Activated CD4-positive, alpha-beta T cell treated with anti-CD3 and anti-CD28 coated beads, Interleukin-2, amount 50 U/mL, for 48 hours (primary cell): ENCODE measurements at places on chromosomes 4 and X.

DNA sequence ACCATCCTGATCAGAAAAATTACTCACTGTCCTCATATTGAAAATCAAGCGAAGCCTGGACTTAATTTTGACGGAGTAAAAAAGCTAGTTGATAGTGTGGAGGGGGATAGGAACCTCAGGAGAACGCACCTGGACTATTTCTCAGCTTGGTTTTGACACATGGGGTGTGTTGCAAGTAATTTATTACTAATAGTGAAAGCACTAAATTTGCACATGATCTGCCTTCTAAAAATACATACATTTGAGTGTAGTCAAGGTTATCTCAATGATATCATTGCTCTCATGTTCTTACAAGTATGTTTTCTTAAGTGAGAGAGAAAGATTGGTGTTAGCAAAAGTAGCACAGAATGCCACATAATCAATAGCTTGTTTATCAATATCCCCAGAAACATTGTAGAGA lies 29.5 kb downstream of the LRIT3 start:
- no peak for DNase-seq

GRCh38 chr4:78143634-78144033 lies 86.5 kb downstream of the FRAS1 start:
- DNase-seq: no peak

DNA sequence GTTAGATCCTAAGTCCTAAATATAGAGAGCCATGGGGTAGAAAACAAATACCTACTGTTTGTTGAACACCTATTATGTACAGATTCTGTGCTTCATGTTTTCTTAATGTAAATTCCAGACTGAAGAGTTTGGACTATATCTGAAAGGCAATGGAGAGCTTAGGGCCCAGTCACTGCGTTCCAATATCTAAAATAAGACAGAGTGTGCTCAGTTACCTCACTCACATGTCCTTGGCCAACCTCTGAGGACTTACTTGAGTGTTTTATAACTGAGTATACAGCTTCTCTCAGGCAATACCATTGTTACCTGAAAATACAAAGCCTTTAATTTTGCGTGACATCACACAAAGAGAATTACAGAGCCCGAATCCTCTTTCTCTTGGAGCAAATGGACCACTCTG lies 53.2 kb downstream of the GRIA3 start:
- no peak for DNase-seq

- DNase-seq: no peak
Measured at GRCh38 chr4:647481-647880, 22.1 kb downstream of the PDE6B start.

- no peak for DNase-seq
Measured at GRCh38 chr4:23365086-23365485, 524.8 kb downstream of the PPARGC1A start.

GRCh38 chrX:30653415-30654131 lies at the start of gene GK:
Gene GK (plus strand): TSS chrX:30653423. CDS start chrX:30653538, 115 bp downstream.
- DNase-seq: peak; percentile 12

- DNase-seq: no peak
Measured at GRCh38 chrX:37993837-37994619, 12.3 kb upstream of the SYTL5 start.

DNA sequence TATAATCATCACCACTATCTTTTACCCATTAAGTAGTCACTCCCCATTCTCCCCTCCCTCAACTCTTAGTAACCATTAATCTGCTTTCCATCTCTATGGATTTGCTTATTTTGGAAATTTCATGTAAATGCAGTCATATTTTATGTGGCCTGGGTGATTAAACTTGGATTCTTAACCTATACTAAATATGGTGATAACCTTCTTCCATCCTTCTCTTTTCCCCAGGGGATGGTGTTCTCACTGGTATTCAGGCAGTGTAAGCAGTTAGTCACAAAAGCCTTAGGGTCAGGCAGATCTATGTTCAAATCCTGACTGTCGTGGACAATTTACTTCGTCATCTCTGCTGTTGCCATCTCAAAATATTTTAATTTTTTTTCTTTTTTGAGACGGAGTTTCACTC lies 29.6 kb downstream of the RAB40AL start:
- DNase-seq: no peak

DNA sequence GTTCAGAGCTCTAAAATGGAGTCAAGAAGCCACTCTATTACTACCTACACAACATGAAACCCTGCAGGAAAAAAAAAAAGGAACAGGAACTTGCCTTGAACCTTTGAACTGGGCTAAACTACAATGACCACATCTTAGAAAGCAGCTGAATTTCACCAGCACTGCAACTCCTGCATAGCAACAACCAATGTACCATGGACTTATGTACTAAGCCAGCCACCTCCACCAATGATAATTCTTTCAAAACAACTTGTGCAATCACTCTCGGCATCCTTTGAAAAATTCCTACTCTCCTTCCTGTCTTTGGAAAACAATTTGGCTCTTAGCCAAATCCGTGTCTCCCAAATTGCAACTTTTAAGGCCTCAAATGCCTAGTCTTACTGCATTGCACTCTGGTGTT lies 26.8 kb upstream of the FMR1 start:
- no peak for DNase-seq

GRCh38 chr4:94957030-94957429 lies 199.3 kb downstream of the BMPR1B start:
- no peak for DNase-seq

- no peak for DNase-seq
Measured at GRCh38 chr4:35818520-35818919, 425.8 kb downstream of the ARAP2 start.

- no peak for DNase-seq
Measured at GRCh38 chr4:101089168-101089567, 258.2 kb downstream of the PPP3CA start.

GRCh38 chr4:55029821-55030503 lies 95.4 kb downstream of the KDR start:
- DNase-seq: no peak

GRCh38 chr4:73713650-73714049 lies 26.7 kb upstream of the CXCL8 start:
- no peak for DNase-seq

DNA sequence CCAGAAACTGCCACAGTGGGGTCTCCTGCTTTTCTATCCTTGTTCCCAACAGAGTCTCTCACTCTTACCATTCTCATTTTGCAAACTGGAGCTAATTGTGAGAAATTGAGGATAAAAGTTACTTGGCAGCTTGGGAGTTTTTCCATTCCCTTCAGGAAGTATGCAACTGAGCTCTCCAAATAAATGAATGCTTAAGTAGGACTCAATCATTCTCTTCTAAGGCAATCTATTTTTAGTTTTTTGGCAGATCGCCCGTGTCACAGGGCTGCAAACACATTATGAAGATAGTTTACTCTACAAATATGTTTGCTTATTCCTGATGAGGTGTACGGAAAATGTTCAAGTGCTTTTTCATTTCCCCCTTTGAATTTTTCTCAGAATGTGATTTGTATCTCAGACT lies 5.3 kb downstream of the ASB11 start:
- no peak for DNase-seq

- no peak for DNase-seq
Measured at GRCh38 chr4:70277121-70277520, 34.7 kb downstream of the CSN3 start.

GRCh38 chrX:331825-332495 lies 13.4 kb upstream of the GTPBP6 start:
- no peak for DNase-seq

DNA sequence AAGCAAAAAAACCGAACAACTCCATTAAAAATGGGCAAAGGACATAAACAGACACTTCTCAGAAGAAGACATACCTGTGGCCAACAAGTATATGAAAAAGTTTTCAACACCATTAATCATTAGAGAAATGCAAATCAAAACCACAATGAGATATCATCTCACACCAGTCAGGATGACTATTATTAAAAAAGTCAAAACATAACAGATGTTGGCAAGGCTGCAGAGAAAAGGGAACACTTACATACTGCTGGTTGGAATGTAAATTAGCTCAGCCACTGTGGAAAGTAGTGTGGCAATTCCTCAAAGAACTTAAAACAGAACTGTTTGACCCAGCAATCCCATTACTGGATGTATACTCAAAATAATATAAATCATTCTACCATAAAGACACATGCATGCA lies 436.3 kb downstream of the KLHL13 start:
- DNase-seq: no peak

- DNase-seq: no peak
Measured at GRCh38 chrX:44669626-44670025, 127.0 kb upstream of the FUNDC1 start.

DNA sequence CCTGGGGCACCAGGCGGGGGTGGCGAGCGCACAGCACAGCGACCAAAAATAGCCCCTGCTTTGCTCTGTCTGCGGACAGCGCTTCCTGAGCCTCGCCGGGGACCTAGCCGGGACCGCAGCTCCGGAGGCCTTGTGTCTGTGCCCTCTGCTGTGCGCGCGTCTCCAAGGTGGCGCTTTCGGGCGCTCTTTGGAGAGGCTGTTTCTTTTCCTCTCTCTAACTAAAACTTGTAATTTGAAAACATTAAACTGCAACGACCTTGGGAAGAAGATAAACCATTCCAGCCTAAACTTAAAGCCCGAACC lies 3.4 kb downstream of the ARX start:
- DNase-seq: no peak

GRCh38 chrX:110310896-110311295 lies 7.0 kb downstream of the AMMECR1 start:
- DNase-seq: peak; percentile 47

GRCh38 chr4:99585516-99585915 lies 10.9 kb downstream of the MTTP start:
- no peak for DNase-seq

DNA sequence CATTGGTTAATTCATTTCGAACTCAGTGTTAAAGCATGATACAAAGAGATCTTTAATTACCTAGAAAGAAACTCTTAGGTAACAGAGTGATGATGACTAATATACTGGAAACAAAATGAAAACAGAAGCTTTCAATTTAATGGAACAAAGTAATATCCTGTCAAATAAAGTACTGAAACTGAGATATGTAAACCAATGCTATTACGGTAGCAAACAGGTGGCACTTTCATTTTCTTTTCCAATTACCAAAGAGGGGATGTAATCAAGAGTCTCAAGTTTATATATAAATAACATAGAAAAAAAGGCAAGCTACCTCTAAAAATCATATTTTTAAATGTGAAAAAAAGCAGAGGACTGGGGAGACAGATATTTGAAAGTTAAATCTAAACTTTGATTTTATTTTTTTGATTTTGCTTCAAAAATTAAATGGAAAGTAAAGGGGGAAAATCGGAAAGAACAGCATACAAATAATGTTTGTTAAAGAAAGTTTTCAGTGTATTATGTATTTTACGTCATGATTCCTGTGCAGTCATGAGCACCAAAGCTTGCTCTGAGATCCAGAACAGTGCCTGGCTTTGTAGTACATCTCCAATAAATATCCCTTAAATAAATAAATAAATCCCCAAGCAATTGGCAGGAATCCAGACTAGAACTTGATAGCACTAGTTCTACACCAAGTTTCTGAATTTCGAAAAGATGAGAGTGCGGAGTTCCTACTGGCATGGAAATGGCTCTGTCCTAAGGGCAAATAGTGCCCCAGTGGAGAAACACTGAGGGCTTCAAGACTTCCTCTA lies 25.0 kb upstream of the RAPGEF2 start:
- no peak for DNase-seq

GRCh38 chr4:9996319-9997110 lies 24.8 kb downstream of the SLC2A9 start:
- DNase-seq: no peak

- no peak for DNase-seq
Measured at GRCh38 chr4:2649604-2650114, 106.5 kb downstream of the TNIP2 start.

DNA sequence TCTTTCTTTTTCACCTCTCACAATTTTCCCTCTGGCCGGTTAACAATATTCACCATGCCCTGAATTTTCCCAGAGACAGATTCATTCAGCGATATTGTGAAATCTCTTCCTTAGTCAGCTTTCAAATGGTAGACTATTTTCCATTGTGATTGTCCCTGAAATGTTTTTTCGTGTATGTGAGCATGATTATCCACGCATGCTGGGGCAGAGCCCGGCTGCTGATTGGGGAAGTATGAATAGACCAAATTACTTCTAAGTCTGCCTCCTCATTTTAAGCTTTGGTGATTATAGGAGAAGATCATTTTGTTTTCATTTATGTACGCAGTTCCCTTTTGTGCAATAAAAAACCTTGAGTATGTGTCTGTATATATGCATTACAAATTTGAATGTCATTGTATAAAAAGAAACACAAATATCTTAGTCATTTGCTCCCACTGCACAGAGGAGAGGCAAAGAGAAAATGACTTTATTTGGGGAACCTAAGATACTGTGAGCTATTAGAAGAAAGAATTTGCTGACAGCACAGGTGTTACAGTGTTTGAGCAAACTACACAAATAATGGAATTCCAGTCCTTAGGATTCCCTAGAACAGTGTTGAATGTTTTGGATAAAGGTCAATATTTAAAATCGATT lies 11.3 kb downstream of the DTHD1 start:
- DNase-seq: no peak

DNA sequence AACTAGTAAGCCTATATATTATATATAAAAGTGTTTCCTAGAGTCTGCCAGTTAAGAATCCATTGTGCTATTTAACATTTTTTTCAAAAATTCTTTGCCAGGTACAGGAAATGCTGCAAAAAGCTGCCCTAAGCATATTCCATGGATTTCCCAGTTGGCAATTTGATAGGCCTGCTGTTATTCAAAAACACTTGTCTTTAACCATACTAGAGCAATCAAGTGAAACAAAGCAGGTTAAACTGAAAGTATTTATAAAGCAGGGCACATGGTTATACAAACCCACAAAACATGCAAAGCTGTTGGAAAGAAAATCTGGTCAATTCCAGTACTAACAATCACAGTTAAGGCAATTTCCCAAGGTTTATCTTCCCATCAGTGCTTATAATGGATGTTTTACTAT lies 159.9 kb downstream of the UNC5C start:
- DNase-seq: no peak
